ENCODE measurements at places on chromosomes 12 and 14. TPM values are rescaled to one million over a fixed set of nuclear protein-coding genes. Genes with fewer than 3 reads are reported as not detected.

SLC2A14 gene
- not detected for total RNA-seq

MSRB3 gene
- total RNA-seq: 44.0 TPM

LBHD2 gene
- not detected for total RNA-seq

DNA sequence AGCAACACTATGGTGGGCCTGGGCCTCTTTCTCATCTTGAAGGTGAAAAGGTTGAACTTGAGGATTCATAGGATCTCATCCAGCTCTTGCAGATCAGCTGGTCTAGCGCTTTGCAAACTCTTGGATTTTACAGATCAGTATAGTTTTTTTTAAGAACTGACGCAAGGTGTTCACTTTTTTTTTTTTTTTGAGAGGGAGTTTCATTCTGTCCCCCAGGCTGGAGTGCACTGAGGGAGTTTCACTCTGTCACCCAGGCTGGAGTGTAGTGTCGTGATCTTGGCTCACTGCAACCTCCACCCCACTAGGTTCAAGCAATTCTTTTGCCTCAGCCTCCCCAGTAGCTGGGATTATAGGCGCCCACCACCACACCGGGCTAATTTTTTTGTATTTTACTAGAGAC, 20.4 kb upstream of the LGMN start:
- DNase-seq: no peak

DNA sequence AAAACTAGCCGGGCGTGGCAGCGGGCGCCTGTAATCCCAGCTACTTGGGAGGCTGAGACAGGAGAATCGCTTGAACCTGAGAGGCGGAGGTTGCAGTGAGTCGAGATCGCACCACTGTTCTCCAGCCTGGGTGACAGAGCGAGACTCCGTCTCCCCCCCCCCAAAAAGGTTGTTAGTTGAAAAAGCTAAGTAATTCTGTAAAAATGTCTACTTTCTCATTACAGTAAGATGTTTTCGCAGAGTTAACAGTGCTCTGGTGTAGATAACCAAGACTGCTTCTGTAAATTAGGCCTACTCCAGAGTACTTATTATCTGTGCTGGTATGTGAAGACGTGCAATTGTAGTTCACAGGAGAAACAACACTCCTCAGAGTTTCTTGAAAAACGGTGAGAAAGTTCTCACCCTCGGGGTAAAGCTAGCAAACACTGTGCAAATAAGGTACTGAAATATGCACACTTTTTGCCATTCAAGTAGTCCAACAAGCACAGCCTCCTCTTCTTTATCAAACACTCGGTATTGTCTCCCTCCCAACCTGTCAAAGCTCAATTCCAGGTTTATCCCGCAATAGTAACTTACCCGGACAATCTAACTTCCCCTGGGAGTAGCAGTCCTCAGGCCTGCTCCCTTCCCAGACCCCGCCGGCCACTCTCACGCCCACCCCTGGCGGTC, 974 bp downstream of the BTBD7 start:
- peak; percentile 14 for DNase-seq

DNA sequence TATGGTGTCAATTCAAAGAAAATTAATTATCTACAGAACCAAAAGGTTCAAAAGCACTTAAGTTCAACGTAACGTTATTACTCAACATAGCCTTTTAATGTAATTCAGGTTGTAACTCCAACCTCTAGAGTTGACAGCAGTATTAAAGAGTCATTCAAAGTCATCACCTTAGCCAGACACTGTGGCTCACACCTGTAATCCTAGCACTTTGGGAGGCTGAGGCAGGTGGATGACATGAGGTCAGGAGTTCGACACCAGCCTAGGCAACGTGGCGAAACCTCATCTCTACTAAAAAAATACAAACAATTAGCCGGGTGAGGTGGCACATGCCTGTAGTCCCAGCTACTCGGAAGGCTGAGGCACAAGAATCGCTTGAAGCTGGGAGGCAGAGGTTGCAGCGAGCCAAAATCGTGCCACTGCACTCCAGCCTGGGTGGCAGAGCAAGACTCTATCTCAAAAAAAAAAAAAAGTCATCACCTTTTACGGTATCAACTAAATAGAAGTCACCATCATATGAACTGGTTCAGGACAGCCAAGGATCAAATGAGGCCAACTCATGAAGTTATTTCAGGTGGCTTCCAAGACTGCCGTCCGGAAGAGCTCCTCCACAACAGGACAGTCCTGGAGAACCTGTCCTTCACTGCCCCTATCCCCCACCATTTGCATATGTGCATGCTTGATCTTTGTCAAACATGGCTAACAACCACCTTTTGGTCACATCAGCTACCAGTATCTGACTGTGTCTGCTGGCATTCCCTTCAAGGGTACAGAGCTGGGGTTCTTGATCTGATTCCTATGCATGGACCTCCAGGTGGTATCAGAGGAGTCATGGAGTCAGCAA, 4.2 kb downstream of the PPTC7 start:
- no peak for DNase-seq

DNA sequence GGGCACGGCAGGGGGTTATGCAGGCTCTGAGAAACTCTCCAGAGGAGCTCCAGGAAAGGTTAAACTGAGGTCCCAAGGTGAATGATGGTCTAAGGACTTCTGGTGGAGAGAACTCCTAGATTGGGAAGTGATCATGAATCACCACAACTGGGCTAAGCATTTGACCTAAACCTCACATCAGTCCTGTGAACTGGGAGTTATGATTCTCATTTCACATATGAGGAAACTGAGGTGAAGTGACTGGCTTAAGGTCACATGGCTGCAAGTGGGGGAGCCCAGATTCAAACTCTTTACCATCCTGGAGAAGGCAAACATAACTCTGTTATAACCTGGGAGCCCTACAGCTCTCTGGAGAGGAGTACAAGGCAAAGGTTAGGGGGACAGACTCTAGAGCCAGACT, 4.2 kb downstream of the RARG start:
- no peak for DNase-seq

GRCh38 chr14:100532906-100533655, 54.1 kb downstream of the BEGAIN start:
- peak; percentile 61 for DNase-seq

DNA sequence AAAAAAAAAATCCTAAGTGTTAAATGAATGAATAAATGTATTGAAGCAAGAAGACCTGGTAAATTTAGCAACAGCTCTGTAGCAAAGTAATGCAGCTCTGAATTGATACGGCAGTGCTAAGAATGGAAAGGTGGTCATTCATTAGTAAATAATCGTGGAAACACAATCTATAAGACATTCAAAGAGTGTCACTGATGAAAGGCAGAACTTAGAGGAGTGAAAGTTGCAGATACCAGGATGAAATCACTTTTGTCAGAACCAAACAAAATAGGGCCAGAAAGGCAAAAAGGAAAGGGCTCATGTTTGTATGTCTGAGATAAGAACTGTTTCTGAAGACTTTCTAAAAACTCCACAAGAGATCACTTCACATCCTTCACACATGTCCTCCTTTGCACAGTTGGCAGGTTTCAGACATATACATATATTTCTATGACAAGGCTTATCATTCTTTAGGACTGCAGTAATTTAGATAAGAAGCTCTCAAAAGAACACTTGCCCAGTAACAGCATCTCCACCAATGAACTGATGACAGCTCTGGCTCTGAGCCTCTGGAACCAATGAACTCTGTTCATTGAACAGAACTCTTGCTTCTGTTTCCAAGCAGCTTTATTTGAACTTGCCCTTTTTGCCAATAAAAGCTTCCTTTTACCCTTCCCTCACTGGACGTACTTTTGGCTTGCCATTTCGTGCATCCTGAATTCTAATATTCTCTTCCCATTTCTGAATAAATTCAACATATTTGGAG, 4.2 kb upstream of the LRR1 start:
- peak; percentile 79 for DNase-seq
